Lung (tissue), 17 donors: ENCODE measurements at places on chromosomes 12 and 14.
A peak's percentile ranks its signal among the peaks of the same experiment; 100 is the strongest.

GRCh38 chr12:98179151-98179550 lies 336.2 kb upstream of the TMPO start:
- DNase-seq, result no peak

- DNase-seq, result no peak
Measured at GRCh38 chr12:43282106-43282505, 269.9 kb downstream of the ADAMTS20 start.

DNA sequence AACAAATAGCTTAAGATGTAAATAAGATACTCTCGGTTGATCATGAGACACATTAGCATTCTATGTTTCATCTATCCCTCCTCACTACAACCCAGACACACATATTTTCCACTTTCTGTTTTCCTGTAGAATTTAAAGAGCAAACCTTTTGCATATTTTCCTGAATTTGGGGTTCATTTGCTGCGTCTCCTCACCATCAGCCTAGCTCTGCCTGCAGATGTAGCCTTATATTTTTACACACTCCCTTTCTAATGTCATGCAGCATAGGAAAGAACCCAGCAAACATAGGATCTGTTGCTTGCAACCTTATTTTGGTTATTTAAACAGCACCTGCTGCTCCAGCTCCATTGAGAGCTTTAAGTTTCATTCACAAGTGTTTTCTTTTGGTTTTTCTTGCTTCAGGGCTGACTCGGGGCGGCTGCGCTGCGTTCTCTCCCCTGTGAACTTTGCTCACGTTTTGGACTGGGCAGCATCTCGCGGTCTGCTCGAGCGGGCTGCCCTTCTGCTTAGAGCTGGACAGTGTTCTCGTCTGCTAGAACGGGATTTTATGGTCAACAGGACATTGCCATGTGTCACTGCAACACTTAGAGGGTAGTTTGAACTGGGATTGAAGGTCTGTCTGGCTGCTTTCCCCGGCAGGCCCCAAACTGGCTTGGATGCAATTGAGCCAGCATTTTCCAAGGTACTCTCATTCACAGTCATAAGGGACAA lies 57.8 kb upstream of the VRK1 start:
- no peak for DNase-seq

- peak; percentile 70 for DNase-seq
Measured at GRCh38 chr12:5988659-5989116, 43.6 kb upstream of the ANO2 start.

GRCh38 chr12:131928080-131928710 lies 881 bp upstream of the PUS1 start:
- DNase-seq, result no peak

- no peak for DNase-seq
Measured at GRCh38 chr14:77036484-77037214, 8.1 kb upstream of the IRF2BPL start.
